ENCODE measurements at places on chromosomes 2 and 18.

DNA sequence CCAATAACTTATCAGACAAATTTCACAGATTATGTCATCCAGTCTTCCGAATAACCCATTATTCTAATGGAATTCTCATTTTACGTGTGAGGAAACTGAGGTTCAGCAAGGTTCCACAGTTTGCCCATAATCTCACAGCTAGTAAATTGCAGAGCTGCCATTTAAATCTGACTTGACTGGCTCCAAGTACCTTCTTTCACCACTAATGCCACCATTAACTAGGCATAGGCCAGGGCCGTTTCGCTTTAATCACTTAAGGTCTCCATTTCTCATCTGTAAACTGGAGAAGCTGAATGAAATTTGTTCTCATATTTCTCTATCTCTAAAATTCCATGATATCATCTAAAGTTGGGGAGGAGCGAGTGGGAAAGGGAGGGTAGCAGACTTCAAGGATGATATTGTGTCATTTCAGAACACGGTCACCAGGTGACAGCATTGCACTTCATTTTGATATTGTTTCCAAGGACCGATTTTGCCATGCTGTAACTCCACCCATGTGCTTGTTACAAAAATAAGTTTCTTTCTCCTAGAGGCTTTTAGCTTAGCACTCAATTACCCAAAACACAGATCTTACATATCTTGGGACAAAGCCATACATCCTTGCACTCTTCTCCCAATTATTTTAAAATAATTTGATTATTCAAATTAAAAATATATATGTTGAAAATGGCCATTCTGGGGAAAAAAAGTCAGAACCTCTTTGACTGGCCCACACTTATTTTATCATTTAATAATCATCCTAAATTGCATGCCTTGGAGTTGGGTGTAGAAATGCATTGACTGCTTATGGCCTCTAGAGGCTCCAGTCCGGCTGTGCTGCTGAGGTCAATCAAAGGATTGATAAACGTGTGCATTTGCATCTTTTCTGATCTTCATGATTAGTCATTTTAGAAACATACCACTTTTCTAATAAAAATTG, 123.8 kb downstream of the AKAIN1 start:
- DNase-seq, result peak; percentile 3

DNA sequence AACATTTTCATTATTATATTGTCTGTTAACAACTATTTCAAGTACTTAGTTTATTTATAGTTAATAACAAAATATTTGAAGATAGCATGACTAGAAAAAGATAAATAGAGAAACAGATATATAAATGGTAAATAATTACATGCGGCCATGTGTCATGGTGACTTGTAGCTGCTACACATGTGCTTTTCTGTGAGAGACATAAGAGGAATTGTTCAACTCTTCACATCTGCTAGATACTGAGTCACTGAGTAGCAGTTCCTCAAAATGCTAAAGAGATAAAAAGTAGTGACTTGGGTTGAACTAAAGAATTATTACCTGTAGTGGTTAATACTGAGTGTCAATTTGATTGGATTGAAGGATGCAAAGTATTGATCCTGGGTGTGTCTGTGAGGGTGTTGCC, 37.5 kb upstream of the SCN9A start:
- DNase-seq, result peak; percentile 58

- DNase-seq, result peak; percentile 41
Measured at GRCh38 chr2:167253025-167253424, 364.7 kb downstream of the XIRP2 start.

GRCh38 chr18:50131591-50131990, 63.4 kb downstream of the MYO5B start:
- no peak for DNase-seq

DNA sequence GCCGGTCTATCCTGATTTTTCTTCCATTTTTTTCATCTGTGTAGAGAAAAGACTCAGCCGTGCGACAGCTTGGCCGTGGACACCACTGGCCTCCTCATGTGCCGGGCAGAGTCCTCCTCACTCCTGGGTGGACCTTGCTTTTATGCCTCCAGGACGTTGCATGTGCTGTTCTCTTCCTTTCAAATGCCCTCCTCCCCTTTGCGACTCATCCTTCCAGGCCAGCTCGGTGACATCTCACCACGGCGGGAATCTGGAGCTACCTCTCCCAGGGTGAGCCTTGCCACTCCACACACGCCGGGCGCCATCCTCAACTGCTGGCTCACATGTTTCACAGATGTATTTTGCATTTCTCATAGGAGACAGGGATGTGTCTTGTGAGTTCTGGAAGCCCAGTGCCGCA, 198.5 kb upstream of the HDAC4 start:
- DNase-seq, result no peak

DNA sequence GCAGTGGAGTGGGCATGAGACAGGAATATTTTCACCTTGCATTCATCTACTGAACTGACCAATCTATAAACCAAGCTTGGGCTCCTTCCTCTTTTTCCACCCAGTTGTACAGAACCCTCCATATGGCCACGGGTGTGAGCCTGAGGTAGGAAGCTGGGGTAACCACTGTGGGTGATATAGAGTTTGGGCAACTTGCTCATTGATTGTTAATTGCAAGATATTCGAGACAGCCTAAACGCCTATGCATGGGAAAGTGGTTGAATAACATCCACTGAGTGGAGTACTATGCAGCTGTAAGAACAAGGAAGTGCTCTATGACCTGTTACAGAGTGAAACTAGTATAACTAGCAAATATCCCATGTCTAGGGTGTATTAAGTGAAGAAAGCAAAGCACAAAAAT, 7.3 kb upstream of the VAPA start:
- no peak for DNase-seq

DNA sequence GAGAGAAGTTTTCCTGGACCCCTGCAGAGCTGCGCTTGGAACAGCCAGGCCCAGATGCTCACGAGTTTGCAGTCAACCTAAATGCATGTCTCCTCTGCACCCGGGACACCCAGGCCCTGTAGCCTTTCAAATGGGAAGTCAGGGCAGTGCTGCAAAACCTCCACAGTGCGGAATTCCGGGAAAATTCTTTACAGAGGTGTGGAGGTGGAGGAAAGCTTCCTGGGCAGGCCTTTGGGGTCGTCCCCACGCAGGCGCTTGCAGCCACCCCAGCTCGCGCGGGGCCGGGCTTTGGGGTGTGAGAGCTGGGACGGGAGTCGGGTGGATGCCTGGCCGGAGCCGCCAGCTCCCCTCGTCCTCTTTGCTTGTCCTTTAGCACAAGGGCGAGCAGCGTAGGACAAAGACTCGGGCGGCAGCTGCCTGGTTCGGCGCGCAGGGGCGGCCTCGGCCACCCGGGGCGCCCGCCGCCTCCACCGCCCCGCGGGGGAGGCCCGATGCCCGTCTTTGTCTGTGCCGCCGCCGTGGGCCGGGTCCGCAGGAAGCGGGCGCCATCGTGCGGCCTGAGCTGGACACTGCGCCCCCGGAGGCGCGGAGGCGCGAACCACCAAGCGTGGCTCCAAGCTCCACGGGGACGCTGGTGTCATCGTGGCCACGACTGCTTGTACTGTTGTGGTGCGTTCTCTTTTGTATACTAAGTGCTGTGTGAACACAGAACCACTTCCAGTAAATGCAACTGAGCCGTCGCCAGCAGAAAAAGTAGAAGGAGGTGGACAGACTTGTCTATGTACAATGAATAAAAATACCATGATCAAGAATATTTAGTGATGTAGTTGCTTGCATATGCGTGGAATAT, 28.2 kb upstream of the BCL11A start:
- peak; percentile 2 for DNase-seq

- DNase-seq, result peak; percentile 5
Measured at GRCh38 chr2:35501076-35501475, 854.5 kb upstream of the CRIM1 start.

DNA sequence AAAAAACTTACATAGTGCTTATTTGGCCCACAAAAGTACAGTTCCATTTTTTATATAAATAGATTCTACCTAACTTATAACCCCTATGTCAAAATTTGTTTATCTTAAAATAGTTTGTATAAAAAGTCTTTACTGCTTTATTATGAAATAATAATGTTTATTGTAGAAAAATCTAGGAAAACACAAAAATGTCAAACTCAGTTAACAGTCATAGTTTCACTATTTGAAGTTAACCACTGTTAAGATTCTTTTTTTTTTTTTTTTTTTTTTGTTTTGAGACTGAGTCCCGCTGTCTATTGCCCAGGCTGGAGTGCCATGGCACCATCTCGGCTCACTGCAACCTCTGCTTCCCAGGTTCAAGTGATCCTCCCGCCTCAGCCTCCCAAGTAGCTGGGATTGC, 26.5 kb upstream of the ABI2 start:
- peak; percentile 57 for DNase-seq

DNA sequence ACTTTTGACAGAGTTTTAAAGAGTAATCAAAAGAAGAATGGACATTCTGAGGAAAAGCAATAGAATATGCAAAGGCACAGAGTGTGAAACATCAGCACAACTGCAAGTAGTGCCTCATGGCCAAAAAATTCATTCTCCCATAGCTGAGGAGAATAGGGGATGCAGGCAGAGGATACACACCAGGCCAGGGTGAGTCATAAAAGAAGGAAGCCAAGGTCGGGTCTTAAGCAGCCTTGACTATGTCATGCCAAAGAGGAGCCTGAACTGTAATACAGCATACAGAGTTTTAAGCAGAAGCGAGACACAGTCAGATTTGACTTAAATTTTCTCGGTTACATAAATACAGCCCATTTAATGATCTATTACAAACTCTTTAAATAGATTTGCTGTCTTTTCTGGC, 165.0 kb downstream of the LNPK start:
- DNase-seq, result peak; percentile 95

GRCh38 chr18:505483-506122, 5.1 kb upstream of the COLEC12 start:
- DNase-seq, result no peak

DNA sequence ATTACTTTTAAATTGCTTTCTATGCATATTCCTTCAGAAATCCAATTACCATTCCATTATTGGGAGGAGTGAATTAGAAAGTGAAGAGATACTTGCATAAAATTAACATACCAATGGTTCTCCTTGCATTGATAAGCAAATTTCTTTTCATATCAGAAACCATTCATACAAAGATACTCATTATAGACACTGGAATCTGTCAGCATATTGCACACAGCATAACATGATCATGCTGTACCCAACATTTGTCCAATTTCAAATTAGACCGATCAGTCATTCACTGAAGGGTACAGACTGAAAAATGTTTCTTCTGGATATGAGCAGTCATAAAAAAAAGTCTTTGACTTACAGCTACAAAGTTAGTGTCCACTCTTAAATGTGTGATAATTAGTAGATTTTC, 175.6 kb downstream of the PID1 start:
- DNase-seq, result no peak

GRCh38 chr2:219405958-219406860, 12.0 kb upstream of the DES start:
- DNase-seq, result no peak

DNA sequence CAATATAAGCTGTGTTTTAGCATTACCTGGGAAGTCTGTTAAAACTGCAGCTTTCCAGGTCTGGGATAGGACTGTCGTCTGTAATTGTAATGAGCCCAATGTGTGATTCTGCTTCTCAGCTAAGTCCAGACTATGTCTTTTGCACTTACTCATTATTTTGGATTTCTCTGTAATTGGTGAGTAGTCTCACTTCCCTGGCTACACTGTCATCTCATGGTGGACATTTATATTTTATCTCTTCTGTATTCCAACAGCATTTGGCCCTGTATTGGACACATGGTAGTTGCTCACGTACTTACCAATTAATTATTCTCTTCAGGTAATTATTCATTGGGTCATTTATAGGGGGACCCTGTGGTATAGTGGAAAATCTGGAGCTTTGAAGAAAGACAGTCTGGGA, 28.0 kb downstream of the LHCGR start:
- DNase-seq, result no peak

DNA sequence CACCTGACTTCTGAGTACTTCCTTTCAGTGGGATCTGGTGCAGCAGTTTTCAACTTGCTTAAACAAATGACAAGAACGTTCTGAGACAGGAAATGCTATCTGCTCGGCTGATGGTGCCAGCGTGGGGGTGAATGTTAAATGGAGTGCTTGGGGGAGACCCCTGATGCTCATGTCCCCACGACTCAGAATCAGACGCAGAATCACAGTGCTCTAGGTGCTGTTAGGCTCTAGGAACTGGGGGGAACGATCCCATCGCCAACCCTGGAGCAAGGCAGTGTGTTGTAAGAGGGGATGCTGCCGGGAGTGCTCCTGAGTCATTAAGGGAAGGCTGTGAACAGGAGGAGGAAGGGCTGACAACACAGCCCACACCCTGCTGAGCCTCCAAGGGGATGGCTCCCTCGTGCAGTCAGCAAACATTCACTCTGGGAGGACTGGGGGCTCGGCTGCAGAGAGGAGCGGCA, 34.1 kb upstream of the KCNF1 start:
- DNase-seq, result no peak

- DNase-seq, result no peak
Measured at GRCh38 chr2:219484343-219485200, 14.1 kb upstream of the GMPPA start.

DNA sequence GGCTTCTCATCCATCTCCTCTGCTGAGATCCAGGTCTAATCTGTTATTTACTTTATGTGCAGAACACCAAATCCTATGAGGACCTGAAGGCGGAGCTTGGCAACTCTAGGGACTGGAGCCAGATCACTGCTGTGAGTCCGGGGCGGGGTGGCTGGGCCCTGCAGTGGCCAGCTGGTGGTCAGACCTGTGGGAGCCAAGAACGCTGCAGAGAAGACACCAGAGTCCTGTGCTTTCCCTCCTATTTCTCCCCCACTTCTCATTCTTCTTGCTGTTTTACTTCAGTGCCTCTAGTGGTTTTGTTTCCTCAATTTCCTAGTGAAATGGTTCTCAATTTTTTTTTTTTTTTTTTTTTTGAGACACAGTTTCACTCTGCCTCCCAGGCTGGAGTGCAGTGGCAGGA, 19.7 kb downstream of the VIL1 start:
- peak; percentile 12 for DNase-seq

- DNase-seq, result no peak
Measured at GRCh38 chr18:14053661-14054060, 78.6 kb downstream of the ZNF519 start.

DNA sequence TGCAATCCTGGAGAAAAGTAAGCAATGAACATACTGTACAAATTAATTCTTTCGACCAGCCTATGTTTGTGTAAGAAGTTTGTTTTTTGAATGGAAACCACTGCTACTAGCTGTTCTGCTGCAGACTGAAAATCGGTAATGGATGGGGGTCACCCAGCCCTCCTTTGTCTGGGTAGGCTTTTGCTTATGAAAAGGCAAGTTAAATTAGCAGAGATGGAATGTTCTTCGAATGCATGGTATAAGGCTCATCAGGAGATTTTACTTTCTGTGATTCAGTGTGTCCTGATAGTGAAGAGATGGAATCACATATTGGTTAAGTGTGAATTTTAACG, 53.8 kb downstream of the EEF1B2 start:
- no peak for DNase-seq

- no peak for DNase-seq
Measured at GRCh38 chr2:133418021-133418420, 150.2 kb downstream of the NCKAP5 start.

- no peak for DNase-seq
Measured at GRCh38 chr18:78787751-78788150, 191.9 kb upstream of the SALL3 start.
